AG09309 (cell line): ENCODE measurements at places on chromosomes 2 and 18.

DNA sequence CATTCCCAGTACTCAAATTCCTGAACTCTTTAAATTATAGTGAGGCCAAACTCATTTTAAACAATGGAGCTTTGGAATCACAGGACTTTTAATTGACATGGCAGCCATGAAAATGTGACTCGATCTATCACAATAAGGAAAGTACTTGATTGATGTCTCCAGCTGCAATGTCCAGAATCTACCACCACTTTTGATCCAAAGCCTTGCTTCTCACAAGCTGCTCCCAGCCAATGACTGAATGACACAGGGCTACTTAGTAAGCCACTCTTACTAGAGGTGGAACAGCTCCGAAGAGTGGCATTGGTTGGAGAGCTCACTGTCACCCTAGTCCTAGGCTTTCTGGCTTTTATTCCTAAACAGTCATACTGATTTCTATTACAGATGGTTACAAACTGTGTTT, 270.1 kb downstream of the IRS1 start:
- DNase-seq, result no peak

GRCh38 chr18:5628512-5629255, 84.9 kb upstream of the EPB41L3 start:
- no peak for DNase-seq

DNA sequence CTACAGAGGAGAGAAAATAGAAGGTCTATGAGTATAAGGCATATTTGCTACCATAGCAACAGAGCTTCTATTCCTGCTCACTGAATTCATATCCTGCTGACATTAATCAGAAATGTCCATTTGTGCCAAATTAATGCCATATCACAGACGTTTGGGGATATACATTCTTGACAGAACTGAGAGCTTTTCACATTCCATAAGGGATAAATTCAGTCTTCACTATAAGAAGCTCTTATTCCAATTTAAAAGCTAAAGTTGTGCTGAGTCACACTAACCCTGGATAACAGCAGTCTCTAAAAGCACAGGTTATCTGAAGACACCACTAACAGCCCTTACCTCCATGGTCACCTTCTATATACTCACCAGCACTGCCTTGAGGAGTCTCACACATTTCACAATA, 178.1 kb downstream of the RAB3GAP1 start:
- DNase-seq, result no peak

DNA sequence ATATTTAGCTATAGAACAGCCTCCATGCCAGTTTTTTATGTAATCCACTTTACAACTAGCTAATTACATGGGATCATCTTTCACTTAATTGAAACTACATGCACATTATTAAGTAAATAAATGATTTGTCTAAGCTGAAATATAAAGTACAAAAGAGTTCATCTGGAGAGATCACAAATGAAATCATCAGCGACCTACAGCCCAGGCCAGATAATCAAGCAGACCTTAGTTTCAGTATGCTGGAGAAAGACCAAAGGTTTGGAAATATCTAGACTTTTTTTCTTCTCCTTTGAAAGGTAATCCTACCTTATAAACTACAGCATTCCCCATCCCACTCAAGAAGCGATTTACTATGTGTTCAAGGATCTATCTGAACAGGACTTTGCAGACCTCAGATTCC, 26.5 kb downstream of the FIGN start:
- DNase-seq, result no peak

GRCh38 chr18:77478646-77479442, 229.2 kb downstream of the GALR1 start:
- no peak for DNase-seq

DNA sequence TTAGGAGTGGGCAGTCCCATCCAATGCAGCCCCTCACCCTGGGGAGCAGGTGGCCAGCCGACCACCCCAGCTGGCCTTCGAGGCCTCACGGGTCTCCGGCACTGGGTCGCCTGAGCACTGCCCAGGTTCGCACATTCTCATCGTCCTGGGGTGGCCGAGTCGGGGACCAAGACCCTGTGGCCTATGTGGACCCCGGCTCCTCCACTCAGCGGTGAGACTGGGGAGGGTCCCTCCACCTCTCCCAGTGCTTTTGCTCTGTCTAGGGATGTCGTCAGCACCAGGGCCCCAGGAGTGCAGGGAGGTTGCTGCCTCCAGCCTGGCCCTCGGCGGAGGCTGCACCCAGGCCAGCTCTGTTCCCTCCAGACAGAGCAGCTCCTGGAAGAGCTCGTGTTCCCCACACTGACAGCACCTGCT, 89.6 kb downstream of the TPO start:
- no peak for DNase-seq

GRCh38 chr18:73879766-73880165, 267.9 kb downstream of the FBXO15 start:
- DNase-seq, result no peak

GRCh38 chr2:60476206-60476954, 77.1 kb downstream of the BCL11A start:
- DNase-seq, result no peak

DNA sequence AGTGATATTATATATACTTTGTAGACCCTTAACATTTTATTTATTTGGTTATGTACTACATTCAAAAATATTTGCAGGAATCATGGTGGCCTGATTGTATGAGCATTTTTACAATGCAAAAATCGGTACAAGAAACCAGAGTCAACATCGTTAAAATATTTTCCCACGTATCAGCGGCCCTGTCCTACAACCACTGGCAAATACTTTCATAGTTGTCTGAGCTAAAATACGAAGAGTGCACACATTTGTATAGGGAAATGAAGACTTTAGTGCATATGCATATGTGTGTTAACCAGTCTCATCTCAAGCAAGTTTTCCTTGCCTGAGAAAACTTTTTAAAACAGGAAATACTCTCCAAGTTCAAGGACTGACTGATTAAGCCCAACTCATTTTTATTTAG, 35.9 kb downstream of the CCDC102B start:
- peak; percentile 45 for DNase-seq
